Effector memory CD8-positive, alpha-beta T cell (primary cell): ENCODE measurements at places on chromosomes 5 and 9.

GRCh38 chr5:26416911-26417310, 621.5 kb downstream of the CDH9 start:
- H3K36me3 ChIP-seq, result no peaks in the 10 kb centered on the region
- H3K4me3 ChIP-seq, result no peak overlapping the region
- no peaks in the 10 kb centered on the region for H3K27me3 ChIP-seq
- no peaks in the 10 kb centered on the region for H3K4me1 ChIP-seq

- H3K27ac ChIP-seq, result no peak overlapping the region
- H3K4me3 ChIP-seq, result no peak overlapping the region
- no peaks in the 10 kb centered on the region for H3K4me1 ChIP-seq
- no peak for DNase-seq
- no peaks in the 10 kb centered on the region for H3K27me3 ChIP-seq
- no peaks in the 10 kb centered on the region for H3K36me3 ChIP-seq
Measured at GRCh38 chr9:127316586-127317323, 52.2 kb downstream of the GARNL3 start.

DNA sequence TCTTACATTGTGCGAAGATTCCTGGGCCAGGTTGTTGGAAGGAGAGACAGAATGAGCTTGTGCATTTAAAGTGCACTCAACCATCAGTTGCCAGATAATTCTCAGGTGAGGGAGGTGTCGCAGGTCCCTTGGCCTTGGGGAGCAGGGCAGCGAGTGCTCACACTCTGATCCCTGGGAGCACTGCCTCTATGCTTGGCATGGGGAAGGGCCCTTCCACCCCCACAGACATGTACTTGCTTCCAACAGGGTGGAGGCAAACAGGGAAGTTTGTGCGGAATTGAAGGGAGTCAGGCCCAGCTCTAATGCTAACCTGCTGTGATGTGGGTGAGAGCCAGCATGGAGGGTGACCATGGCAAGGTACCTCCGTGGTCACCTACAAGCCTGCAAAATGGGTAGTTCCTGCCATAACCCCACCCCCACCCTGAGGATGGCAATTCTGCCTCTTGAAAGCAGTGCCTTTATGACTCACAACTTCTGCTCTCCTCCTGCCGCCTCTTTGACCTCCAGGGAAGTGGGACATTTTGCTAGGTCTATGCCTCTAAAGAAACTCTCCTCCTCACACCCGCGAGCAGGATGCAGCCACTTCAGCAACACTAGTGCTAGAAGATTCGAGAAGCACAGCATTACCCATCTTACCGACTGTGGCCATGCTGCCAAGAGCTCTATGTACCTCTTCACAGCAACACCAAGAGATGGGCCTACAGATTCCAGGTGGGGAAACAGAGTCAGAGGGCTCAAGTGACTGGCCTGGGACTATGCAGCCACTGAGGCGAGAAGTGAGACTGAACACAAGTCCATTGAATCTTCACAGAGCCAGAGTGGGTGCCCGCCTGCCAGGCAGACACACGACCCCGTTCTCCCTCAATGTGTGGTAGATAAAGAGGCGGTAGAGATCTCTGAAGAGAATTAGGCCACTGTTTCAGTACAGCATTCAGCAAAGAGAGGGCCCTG, 22.1 kb upstream of the SLC25A51 start:
- H3K27ac ChIP-seq, result no peak overlapping the region
- DNase-seq, result no peak
- H3K27me3 ChIP-seq, result peaks cover 5% of the 10 kb centered on the region

DNA sequence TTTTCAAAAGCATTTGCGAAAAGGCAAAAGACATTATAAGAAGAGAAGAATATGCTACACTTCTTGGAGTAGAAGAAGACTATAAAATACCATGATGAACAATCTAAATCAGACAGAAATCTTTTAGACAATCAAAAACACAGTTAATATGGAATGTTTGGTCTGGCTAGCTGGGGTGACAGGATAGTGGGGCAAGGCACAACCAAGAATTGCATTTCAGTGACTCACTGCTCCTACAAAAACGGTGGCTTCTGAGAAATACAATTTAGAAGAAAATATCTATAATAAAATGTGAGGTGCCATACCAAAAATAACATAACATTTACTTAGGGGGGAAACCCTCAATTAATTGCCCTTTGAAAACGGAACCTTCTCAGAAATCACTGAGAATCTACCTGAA, 363.4 kb downstream of the NPR3 start:
- H3K36me3 ChIP-seq, result no peaks in the 10 kb centered on the region
- no peaks in the 10 kb centered on the region for H3K27me3 ChIP-seq
- DNase-seq, result no peak
- H3K4me3 ChIP-seq, result no peak overlapping the region

DNA sequence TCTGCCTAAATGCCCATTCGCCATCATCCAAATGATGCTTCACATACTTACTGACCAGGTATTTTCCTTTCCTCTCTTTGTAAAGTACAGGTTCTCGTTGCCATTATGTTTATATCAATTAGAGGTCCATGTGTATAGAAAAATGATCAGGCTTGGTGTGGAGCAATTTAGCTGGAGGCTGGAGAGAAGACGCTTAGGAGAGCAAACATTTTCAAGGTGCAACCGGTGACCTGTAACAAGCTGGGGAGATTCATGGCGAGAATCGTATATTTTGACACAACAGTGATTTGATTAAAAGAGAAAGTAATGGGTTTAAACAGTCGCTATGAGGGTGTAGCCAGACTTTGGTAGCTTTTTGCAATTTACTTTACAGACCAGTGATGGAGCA, 170.9 kb upstream of the TBCA start:
- no peak for DNase-seq
- no peak overlapping the region for H3K27ac ChIP-seq
- peaks cover 25% of the 10 kb centered on the region for H3K27me3 ChIP-seq
- no peak overlapping the region for H3K4me3 ChIP-seq
- H3K4me1 ChIP-seq, result no peaks in the 10 kb centered on the region

- peaks cover 3% of the 10 kb centered on the region for H3K4me1 ChIP-seq
- no peak for DNase-seq
- no peaks in the 10 kb centered on the region for H3K27me3 ChIP-seq
- peaks cover 3% of the 10 kb centered on the region for H3K36me3 ChIP-seq
- no peak overlapping the region for H3K4me3 ChIP-seq
Measured at GRCh38 chr9:133787754-133788025, 49.5 kb upstream of the SARDH start.

GRCh38 chr9:126704157-126704891, 90.6 kb downstream of the LMX1B start:
- H3K4me3 ChIP-seq, result no peak overlapping the region
- peaks cover 9% of the 10 kb centered on the region for H3K36me3 ChIP-seq
- no peak for DNase-seq

- peaks cover 12% of the 10 kb centered on the region for H3K27me3 ChIP-seq
- DNase-seq, result no peak
- no peaks in the 10 kb centered on the region for H3K36me3 ChIP-seq
- H3K27ac ChIP-seq, result no peak overlapping the region
- no peak overlapping the region for H3K4me3 ChIP-seq
Measured at GRCh38 chr5:135153661-135154060, 119.6 kb upstream of the PITX1 start.

GRCh38 chr5:9104571-9105339, 441.1 kb downstream of the SEMA5A start:
- no peak for DNase-seq
- no peaks in the 10 kb centered on the region for H3K36me3 ChIP-seq
- H3K4me1 ChIP-seq, result no peaks in the 10 kb centered on the region
- H3K27ac ChIP-seq, result no peak overlapping the region
- no peaks in the 10 kb centered on the region for H3K27me3 ChIP-seq

GRCh38 chr5:39624890-39625289, 200.1 kb upstream of the DAB2 start:
- H3K27ac ChIP-seq, result no peak overlapping the region
- no peaks in the 10 kb centered on the region for H3K36me3 ChIP-seq
- no peaks in the 10 kb centered on the region for H3K4me1 ChIP-seq
- no peak for DNase-seq
- no peak overlapping the region for H3K4me3 ChIP-seq

- H3K27ac ChIP-seq, result no peak overlapping the region
- no peak for DNase-seq
- no peaks in the 10 kb centered on the region for H3K4me1 ChIP-seq
- no peak overlapping the region for H3K4me3 ChIP-seq
- H3K27me3 ChIP-seq, result no peaks in the 10 kb centered on the region
Measured at GRCh38 chr5:131863700-131864099, 66.9 kb upstream of the FNIP1 start.

DNA sequence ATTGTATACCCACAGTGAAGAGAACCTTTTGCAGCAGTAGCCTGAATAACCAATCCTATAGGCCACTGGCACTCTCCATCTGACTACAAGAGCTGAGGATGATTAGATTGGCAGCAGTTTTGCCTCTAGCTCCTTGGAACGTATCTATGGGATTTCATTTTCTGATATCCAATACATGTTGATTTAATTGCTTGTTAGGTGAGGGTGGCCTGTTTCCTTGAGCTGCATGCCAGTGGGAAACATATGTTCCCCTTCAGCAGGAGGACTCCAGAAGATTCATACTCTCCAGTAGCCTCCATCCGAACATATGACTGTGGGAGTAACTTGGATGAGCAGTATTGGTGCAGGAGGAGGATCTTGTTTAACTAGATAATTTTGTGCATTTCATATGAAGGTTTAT, 51.5 kb downstream of the GCNT1 start:
- H3K4me1 ChIP-seq, result no peaks in the 10 kb centered on the region
- H3K27ac ChIP-seq, result no peak overlapping the region
- no peaks in the 10 kb centered on the region for H3K27me3 ChIP-seq
- no peaks in the 10 kb centered on the region for H3K36me3 ChIP-seq
- DNase-seq, result no peak
- H3K4me3 ChIP-seq, result no peak overlapping the region

DNA sequence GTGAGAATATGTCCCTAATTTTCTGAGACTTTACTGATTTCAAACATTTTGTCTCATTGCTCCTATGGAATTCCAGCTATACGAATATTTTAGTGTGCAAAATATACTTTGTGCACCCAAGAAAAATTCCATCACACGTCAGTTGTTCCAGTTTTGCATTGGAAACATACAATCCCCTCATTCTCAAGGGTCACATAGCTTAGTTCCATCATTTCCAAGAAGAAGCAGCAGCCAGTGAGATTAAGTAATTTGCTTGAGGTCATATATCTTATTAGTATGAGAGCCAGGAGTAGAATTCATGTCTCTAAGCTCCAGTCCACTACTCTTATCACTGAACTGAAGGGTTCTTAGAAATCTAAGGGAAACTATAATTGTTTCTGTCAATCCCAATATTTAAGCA, 746.7 kb upstream of the C9orf72 start:
- no peak overlapping the region for H3K27ac ChIP-seq
- no peak overlapping the region for H3K4me3 ChIP-seq
- no peaks in the 10 kb centered on the region for H3K36me3 ChIP-seq
- no peaks in the 10 kb centered on the region for H3K4me1 ChIP-seq
- no peaks in the 10 kb centered on the region for H3K27me3 ChIP-seq

DNA sequence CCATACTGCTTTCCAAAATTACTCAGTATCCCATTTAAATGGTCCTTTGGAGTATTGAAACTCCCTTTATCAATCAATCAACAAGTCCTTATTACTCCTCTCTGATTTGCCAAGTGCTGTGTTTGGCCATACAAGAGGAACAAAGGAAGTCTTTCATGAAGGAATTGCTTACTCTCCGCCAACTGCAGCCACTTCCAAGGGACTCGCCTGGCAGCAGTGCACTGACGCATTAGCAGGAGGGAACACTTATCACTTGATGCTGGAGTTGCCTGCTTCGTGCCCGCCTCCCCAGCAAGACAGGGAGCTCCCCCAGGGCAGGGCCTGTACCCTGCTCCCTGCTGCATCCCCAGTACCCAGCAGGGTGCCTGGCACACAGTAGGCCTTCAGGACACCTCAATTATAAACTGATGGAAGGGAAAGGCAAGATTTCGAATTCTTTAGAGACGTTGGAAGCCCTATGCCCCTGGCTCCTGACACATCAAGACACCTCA, 97.9 kb downstream of the CRB2 start:
- peaks cover 13% of the 10 kb centered on the region for H3K36me3 ChIP-seq
- H3K4me1 ChIP-seq, result no peaks in the 10 kb centered on the region
- no peak overlapping the region for H3K27ac ChIP-seq
- no peak overlapping the region for H3K4me3 ChIP-seq
- DNase-seq, result no peak

- no peaks in the 10 kb centered on the region for H3K36me3 ChIP-seq
- DNase-seq, result no peak
- H3K27me3 ChIP-seq, result no peaks in the 10 kb centered on the region
Measured at GRCh38 chr5:26582350-26583045, 455.9 kb downstream of the CDH9 start.

DNA sequence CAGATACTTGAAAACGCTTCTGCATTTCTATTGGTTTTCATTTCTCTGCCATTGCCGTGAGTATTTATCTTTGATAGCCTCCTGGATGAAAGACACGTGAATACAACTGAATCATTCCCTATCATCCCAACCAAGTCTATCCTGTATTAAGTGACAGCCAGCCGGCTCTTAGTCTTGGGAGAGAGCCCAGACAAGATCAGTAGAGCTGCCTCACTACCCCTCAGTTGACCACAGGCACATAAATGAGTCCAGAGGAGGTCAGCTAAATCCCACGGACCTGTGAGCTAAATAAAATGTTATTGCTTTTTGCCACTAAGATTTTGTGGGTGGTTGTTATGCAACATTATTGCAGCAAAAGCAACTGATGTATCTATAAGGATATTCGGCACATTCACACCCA, 639.0 kb upstream of the ACO1 start:
- no peak overlapping the region for H3K4me3 ChIP-seq
- no peaks in the 10 kb centered on the region for H3K4me1 ChIP-seq
- H3K27me3 ChIP-seq, result no peaks in the 10 kb centered on the region
- no peak for DNase-seq
- no peaks in the 10 kb centered on the region for H3K36me3 ChIP-seq

DNA sequence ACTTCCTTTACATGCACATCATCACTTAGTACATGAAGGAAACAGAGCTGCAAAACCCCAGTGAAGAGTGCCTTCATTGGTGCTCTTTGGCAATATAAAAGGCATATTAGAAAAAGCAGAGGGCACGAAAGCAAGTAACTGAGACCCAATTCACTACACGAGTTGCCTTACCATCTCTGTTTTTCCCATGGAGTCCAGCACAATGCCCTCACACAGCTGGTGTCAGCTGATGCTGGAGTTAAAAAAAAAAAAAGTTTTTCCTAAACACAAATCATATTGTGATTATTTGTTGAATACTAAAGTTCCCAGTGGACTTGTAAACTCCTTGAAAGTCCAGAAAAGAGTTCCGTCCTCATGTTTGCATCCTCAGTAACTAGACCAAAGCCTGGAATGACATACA, 25.6 kb downstream of the MARCHF3 start:
- no peaks in the 10 kb centered on the region for H3K36me3 ChIP-seq
- H3K4me1 ChIP-seq, result no peaks in the 10 kb centered on the region
- no peak for DNase-seq
- no peak overlapping the region for H3K4me3 ChIP-seq
